ENCODE measurements at places on chromosomes 2 and 18.

GRCh38 chr2:11540996-11541692 is 7.3 kb downstream of the GREB1 start:
- no peak for DNase-seq

DNA sequence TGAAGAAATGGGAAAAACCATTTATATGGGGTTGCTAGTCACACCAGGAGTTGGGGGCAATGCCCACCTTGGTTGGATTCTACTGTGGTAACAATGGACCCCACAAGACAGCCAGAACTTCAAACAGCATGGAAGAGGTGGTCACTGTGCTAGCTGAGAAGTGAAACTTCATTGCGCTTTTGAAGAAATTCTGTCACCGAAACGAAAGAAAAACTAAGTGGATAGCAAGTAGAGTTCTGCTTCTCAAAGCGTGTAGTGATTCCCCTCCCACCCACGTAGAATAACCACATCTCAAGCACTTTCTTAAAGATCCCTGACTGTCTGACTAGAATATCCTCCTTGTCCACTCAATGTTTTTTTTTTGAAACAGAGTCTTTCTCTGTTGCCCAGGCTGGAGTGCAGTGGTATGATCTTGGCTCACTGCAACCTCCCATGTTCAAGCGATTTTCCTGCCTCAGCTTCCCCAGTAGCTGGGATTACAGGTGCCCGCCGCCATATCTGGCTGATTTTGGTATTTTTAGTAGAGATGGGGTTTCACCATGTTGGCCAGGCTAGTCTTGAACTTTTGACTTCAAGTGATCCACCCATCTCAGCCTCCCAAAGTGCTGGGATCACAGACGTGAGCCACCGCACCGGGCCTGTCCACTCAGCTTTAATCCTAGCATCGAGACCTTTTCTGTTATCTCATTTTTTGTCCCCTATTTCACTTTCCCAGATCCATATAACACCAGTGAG is 30.1 kb upstream of the CCL20 start:
- no peak for DNase-seq

DNA sequence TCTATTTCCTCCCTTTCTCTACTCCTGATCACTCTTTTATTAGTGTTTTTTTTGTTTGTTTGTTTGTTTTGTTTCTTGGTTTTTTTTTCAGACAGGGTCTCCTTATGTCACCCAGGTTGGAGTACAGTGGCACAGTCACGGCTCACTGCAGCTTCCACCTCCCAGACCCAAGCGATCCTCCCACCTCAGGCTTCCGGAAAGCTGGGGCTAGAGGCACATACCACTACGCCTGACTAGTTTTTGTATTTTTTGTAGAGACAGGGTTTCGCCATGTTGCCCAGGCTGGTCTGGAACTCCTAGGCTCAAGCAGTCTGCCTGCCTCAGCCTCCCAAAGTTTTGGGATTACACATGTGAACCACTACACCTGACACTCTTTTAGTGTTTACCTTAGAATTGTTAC is 122.3 kb downstream of the ATL2 start:
- no peak for DNase-seq

DNA sequence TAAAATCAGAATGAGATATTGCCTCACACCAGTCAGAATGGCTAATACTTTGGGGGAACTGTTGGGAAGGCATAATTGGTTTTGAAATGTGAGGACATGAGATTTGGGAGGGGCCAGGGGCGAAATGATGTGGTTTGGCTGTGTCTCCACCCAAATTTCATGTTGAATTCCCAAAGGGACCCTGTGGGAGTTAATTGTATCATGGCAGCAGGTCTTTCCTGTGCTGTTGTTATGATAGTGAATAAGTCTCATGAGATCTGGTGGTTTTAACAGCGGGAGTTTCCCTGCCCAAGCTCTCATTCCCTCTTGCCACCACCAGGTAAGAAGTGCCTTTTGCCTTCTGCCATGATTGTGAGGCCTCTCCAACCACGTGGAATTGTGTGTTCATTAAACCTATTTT is 59.6 kb downstream of the CSRNP3 start:
- DNase-seq = no peak

- no peak for DNase-seq
Observed at GRCh38 chr2:54503192-54503591, 47.1 kb downstream of the SPTBN1 start.
